ENCODE measurements at places on chromosomes 1 and 21. TPM values are rescaled to one million over a fixed set of nuclear protein-coding genes. Genes with fewer than 3 reads are reported as not detected.

Gene KNCN
- total RNA-seq = not detected

DNA sequence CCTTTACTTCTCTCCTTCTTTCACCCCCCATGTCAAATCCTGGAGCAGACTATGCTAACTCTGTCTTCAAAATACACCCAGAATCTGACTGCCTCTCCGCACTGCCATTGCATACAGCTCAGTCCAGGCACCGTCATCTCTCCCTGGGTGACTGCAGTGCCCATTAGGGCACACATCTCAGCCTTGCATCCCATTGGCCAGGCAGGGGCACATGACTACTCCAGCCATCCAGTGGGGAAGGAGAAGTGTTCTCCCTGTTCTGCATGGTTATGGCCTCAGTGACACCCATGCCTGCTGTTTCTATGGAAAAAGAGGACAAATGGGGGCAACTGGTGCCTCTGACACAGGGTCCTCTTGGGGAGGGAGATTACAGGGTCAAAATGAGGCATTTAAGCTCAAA, 270.5 kb downstream of the MATN1 start:
- no peak for DNase-seq

DNA sequence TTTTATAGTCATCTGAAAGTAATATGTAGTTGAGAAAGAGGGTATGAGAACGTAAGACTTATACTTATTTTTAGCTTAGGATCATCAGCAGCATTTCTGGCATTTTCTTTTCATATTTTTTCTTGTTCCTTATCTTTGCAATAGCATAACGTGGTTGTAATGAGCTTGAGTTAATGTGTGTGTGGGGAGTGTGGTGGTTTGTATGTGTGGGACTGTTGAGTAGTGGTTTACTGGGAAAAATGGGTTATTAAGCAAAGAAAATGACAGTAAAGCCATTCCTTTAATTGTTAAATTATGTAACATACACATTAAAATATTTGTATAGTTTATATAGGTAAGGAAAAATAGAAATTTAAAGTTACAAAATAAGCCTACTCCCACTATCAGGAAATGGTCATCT, 15.2 kb downstream of the PIP5K1A start:
- DNase-seq = no peak

GRCh38 chr1:236524895-236525184, 1.1 kb downstream of the LGALS8 start:
- no peak for DNase-seq

- DNase-seq = peak; percentile 90
These were observed 46.3 kb downstream of the IER5 start for GRCh38 chr1:181134543-181135436.

GRCh38 chr1:183571678-183572268, 18.5 kb downstream of the NCF2 start:
- DNase-seq = no peak

Data from osteocyte (in vitro differentiated cells).